Endothelial cell (in vitro differentiated cells): ENCODE measurements at places on chromosomes 4 and X. TPM values are rescaled to one million over a fixed set of nuclear protein-coding genes. Genes with fewer than 3 reads are reported as not detected.

DNA sequence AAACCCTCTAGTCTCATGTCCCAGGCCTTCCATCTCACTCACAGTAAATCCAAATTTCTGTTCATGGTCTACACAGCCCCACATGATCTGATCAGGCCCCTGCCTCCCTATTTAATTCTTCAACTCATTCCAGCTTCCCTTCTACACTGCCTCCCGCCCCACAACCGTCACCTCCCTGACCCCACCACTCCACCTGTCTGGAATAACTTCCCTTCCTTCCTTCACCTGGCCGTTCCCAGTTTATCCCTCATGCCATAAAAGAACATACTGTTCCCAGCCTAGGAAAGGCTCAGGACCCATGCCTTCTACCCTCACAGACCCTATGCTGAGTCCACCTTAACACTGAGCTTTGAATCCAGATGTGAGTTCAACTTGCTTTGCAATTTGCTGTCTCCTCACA lies 6.8 kb upstream of the CD99L2 start:
- DNase-seq: no peak

Gene CSN1S1
- total RNA-seq: not detected

GRCh38 chr4:115711575-115711974 lies 598.2 kb upstream of the NDST4 start:
- no peak for DNase-seq

Gene LRAT
- total RNA-seq: 0.64 TPM

- DNase-seq: no peak
Measured at GRCh38 chr4:165010487-165010886, 21.3 kb upstream of the TRIM60 start.

DNA sequence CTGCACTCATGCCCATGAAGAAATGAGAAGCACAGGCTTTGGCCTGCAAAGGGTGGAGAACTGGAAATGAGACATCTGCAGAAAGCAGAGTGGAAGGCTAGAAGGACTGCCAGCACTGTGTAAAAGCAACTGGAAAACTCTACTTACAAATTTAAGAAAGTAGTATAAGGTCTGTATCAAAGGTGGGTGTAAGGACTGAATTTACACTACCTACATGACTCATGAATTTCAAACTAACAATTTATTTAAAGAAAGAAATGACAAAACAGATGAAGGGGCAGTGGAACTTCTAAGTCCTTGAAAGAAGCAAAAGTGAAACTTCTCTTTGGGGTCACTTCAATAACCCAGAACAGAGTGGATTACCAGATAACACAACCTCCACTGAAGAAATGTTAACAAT lies 71.2 kb downstream of the SLC10A7 start:
- no peak for DNase-seq

DNA sequence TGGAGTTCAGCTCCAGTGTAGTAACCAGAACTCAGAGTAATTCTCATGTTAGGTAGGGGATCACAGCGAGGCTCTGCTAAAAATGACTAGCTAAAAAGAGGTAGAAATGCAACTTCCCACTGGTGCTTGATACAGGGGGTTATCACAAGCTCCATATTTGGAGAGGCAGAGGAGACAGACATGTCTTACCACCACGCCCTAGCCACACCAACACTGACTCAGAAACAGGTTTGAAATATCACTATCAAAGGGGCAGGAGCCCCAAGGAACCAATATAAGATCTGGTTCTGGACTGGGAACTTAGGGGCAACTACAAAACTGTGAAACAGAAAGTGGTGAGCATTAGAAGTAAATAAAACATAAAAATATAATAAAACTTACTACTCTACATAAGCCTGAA lies 62.9 kb downstream of the IQCM start:
- no peak for DNase-seq

Gene IBSP
- total RNA-seq: not detected

- DNase-seq: no peak
Measured at GRCh38 chrX:106698693-106699092, 27.8 kb upstream of the RNF128 start.

DNA sequence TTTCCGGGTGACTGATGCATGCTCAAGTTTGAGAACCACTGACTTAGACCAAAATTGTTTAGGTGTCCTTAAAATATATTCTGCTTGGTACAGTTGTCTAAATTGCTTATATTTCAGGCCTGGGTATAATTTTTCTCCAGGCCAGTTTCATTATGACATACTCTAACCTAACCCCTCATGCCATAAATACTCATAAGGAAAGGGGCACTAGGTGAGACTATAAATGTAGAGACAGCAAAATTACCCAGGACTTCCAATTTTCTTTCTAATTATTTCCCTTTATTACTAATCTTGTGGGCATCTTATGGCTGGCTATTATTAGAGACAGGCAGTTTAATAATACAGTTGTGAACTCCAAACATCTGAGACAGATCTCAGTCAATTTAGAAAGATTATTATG lies 150.2 kb downstream of the RRAGB start:
- no peak for DNase-seq

DNA sequence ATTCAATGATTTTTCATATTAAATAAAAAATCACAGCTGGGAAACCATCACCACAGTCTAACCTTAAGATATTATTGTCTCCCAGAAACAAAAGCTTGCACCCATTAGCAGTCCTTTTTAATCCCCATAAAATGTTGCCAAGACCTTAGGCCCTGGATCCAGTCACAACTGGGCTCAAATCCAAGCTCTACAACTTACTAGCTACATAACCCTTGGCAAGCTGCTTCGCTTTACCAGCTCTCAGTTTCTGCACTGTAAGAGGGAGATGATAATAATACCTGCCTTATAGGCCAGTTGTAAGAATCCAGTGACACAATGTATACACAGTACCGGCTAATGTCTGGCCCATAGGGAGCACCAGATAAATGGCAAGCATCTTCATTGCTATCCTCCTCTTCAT lies 400.9 kb upstream of the FGF13 start:
- no peak for DNase-seq

DNA sequence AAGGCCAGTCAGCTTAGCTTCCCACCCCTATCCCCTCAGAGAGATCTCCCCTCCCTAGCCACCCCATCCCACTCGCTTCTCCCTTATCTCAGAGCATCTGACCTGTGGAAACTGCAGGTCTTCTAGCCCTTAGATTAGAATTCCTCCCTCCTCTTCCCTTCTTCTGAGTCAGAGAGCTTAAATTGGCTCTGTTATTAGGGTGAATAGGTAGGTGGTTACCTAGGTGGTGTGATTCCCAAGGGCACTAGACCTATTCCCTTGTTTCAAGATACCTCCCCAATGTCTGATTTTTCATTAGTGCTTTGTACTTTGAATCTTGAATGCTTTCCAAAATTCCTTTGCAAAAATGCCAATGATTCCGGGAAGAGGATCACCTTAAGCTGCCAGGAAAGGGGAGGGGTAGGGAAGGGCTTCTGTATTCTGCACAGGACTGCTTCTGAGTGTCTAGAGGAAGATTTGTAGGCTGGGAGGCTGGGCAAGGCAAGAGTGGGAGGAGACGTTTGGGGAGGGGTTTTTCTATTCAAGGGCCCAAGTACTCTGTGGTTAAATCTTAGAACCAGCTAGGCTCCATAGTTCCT lies 24.5 kb upstream of the MSN start:
- DNase-seq: no peak

Gene GAB3
- 0.90 TPM for total RNA-seq

DNA sequence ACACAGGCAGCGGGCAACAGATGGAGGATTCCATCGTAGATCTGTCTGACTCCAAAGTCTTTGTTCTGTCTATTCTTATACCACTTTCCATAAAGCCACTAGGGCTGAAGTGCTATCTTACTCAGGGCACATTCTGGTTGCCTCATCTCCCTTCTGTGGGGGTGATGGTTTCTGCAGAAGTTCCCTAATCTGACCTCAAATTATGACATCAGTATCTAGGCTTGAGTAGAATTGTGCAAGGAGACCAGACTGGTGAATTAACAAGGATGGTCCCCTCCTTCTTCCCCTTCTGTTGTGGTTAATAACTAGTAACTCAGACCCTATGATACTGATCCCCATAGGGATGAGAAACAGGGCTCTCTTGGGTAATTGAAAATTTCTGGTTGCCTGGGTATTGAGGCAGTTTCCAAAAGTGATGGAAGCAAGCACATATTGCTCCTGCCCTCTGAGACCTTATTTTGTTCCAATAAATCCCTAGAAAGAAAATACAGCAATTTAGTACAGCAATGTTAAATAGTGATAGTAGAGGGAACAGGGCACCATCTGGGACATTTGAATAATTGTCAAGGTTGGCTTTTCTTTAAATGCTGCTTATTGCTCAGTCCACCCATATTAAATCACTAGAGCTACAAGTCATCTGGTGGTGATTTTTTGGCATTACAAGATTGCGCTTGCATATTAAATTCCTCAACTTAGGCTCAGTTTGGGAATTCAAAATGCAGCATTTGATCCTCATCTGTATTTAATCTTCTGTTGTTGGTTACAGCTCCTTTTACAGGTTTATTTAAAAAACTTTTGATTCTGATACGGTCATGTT lies 57.3 kb upstream of the AP1S2 start:
- no peak for DNase-seq

Gene C4orf50
- total RNA-seq: 0.05 TPM

DNA sequence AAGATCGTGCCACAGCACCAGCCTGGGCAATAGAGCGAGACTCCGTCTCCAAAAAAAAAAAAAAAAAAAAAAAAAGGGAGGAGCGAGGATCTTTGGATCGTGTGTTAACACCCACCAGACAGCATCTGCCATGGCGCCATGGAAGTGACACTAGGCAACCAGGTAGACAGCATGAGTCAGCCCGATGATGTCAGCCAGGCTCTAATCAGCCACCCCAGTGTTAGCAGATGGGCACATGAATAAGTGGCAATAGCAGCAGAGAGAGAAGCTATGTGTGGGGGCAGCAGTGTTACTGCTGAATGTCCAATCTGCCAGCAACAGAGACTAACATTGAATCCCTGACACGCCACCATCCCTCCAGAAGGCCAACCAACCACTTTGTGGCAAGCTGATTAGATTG lies 6.6 kb downstream of the SYN1 start:
- DNase-seq: no peak

GRCh38 chrX:136318156-136318555 lies 17.4 kb downstream of the ADGRG4 start:
- DNase-seq: no peak

Gene RAB33B
- total RNA-seq: 11.4 TPM

DNA sequence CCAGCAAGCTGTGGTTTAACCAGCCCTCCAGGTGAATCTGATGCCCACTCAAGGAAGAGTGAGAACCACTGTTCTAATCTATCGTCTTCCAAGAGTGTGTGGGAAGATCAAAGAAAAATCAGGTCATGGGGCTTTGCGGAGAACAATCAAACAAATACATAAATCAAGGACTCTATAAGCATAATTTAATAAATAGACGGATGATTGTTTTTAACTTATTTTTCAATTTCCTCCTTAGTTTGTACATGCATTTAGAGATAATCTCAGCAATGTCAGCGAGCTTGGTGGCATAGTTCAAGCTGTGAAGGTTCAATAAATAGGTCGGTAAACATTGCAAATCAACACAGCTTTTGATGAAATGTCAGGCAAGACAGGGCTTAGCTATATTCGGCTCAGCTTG lies 84.9 kb downstream of the DMD start:
- no peak for DNase-seq

Gene SPINK2
- total RNA-seq: not detected

GRCh38 chrX:74232859-74233258 lies 71.1 kb upstream of the ZCCHC13 start:
- DNase-seq: no peak

GRCh38 chr4:24044610-24045589 lies 155.1 kb upstream of the PPARGC1A start:
- DNase-seq: no peak

DNA sequence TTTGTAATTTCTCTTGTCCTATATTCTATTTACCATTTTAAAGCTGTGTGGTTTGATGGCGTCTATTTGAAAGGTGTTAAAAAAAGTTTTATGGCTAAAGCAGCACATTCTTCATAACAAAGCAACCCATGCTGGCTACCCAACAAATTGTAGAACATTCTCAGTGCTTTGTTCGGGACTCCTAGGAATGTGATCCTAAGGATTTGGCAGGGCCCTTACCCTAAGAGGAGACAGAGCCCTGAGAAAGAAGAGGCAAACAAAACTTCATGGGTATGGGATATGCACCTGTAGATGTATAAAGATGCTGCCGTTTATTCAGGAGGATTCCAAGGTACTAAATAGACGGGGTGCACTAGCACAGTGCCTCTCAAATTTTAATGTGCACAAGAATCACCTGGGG lies 370.8 kb upstream of the DIPK2B start:
- no peak for DNase-seq

Gene SLC16A2
- total RNA-seq: 32.4 TPM

GRCh38 chr4:94669672-94670664 lies 87.8 kb upstream of the BMPR1B start:
- no peak for DNase-seq

DNA sequence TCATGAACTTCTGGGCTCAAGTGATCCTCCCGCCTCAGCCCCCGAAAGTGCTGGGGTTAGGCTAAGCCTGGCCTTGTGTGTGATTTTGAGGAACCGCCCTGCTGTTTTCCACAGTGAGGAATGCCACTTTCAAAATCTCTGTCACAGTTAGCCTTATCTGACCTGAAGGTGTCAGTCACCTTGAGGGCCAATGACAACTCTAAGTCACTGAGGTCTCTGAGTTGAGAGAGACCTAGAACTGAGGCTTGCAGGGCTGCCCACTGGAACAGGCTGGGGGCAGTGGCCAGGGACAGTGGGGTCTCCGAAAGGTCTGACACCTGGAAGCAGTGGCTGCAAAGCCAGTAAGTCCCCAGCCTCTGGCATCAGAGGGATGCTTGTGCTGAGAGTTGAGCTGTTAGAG lies 6.1 kb downstream of the TADA2B start:
- no peak for DNase-seq

- no peak for DNase-seq
Measured at GRCh38 chr4:3497523-3498389, 34.5 kb downstream of the LRPAP1 start.

GRCh38 chr4:8160572-8160971 lies 2.0 kb upstream of the ABLIM2 start:
- no peak for DNase-seq

Gene MAGED2
- total RNA-seq: 581 TPM

DNA sequence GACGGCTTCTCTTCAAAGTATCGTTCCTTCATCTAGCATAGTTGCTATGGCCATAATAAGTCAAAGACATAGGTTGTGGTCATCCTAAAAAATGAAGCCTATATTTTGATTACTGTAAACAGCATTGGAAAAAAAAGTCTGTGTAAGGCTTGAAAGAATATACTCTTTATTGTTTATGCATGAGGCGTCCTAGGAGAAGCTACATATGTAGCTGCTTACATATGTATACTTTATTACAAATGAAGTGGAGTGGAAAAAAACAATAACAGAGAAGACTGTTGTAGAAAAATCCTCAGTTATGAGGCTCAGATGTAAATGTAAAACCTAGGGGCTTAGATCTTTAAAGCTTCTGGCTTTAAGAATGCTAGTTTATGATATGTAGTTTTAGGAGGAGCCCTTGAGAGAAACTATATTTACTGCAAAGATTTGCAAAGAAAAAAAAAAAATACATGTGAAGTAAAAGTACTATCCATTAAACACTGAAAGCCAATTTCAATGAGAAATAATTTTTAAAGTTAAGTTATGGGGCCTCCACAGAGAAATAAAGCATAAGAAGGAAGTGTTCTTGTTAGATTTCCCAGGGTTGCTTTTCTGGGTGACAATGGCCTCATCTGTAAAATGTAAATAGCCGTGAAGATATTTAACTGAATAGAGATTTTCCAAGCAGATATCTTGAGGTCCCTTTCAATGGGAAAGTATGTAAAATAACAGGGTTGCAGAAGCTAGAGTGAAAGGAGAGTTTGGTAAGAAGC lies 598.2 kb downstream of the TRIML1 start:
- DNase-seq: no peak

Gene NDNF
- 33.3 TPM for total RNA-seq
